Stimulated activated CD4-positive, alpha-beta T cell treated with anti-CD3 and anti-CD28 coated beads, TNF-alpha, amount 100 ng/mL, for 1 hour (primary cell): ENCODE measurements at places on chromosomes 3 and 15.

DNA sequence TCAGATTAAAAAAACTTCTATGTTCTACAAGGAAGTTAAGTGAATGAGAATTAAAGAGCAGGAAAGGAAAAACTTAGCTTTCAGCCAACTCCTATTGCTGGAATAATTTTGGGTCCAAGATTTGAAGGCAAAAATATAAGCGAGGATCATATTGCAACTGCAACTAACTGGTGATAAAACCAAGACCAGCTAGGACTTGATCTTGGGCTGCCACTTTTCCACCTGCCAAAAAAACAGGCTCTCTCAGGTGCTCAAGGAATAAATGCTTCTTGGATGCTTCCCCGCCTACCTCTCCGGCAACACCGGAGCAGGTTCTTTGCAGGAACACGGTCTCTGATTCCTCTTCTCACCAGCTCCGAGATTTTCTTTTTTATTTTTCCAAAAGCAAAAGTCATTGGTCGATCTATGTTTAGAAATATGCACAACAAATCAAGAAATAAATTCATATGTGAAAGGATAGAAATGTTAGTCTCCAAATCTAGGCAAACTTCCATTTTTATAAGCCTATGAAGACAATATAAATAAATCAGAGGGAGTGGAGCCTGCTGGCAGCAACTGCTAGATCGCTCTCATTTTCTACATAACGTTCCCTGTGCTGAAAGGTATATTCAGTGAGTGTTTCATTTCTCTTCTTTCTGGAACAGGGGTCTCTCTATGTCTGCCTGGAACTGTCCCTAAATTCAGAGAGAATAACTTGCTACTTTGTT is 241.9 kb downstream of the NTRK3 start:
- DNase-seq: no peak

DNA sequence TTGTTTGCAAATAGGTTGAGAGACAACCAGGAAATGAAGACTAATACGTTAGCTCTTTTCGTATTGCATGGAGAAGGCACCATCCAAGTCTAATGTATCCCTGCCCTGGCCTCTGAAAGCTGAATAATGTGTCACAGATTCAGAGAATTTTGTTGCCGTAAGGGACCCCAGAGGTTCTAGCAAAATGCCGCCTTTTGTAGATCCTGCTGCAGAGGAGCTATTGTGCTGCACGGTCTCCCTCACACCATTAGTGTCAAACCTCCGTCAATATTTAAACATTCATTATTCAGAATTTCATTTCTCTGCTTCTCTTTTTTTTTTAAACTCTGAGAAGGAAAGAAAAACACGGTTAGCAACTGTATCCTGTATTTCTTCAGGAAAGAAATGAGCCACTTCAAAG is 238.7 kb downstream of the EPHB1 start:
- DNase-seq: no peak

- DNase-seq: no peak
These were observed 136.9 kb downstream of the PDE8A start for GRCh38 chr15:85118581-85118980.

- DNase-seq: no peak
These were observed 6.8 kb downstream of the PIK3R4 start for GRCh38 chr3:130739848-130740247.

DNA sequence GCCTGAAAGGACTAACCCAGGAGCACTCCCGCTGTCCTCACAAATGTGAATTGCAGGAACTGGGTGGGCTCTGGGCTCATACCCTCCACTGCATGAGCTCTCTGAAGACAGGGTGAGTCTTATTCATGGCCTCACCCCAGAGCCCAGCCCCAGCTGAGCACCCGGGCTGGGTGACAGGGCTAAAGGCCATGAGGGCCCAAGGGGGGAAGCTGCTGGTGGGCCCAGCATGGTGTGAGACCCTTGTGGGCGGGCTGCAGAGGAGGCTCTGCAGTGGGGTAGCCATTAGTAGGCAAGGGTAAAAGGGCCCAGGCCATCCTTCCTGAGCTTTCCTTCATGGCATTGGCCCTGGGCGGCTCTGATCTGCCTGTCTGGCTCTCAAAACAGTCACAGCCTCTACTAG is 30.3 kb downstream of the SRPRB start:
- DNase-seq: no peak

GRCh38 chr3:107894998-107895397 is 195.8 kb downstream of the CD47 start:
- DNase-seq: no peak

DNA sequence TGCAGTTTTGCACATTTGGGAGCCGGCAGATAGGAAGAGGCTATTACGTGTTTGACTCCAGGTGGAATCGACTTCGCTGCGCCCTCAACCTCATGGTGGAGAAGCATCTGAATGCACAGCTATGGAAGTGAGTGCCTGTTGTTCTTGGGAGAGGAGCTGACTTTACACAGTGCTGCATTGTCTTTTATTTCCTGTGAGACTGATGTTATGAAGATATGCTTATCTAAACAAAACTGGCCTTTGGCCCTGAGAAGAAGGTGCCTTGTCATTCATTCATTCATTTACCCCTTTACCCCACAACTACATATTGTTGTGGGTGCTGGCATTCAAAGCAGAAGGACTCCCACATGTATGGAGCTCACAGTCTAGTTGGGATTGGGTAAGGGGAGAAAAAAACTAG is 32.6 kb downstream of the PSMD6 start:
- no peak for DNase-seq

DNA sequence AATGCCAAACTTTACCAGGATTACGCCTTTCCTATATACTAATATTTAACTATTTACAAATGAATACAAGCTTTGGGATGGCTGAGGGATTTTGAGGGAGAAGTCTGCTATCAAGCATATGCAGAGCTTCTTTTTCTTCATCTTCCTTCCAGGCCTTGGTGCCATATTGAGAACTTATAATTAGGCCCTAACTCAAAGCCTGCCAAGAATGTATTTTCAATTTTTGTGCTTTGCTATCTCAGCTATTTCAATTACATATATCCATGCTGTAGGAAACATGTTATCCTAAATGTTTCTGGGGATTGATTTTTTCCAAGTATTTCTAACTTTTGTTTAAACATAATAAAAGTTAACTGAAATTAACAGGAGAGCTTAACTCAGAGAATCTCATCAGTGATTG is 425.0 kb upstream of the GRM7 start:
- DNase-seq: no peak
